ENCODE measurements at places on chromosomes 7 and 10.

DNA sequence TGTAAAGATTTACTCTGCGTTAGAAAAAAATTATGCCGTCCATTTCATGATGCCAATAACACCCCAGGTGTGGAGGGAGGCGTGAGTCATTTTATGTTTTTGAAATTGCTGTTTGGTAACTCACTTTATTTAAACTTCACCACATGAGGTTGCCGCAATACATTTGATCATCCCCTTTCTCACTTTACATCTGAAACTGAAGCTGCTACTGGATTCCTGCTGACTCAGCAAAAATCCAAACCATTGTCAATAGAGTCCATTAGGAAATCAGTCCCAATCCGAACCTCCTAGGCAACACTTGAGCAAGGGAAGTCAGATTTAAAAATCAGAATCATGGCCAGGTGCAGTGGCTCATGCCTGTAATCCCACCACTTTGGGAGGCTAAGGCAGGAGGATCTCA is 136.6 kb upstream of the SVIL start:
- no peak for DNase-seq

GRCh38 chr7:104550362-104550761 is 222.0 kb downstream of the LHFPL3 start:
- DNase-seq = no peak

DNA sequence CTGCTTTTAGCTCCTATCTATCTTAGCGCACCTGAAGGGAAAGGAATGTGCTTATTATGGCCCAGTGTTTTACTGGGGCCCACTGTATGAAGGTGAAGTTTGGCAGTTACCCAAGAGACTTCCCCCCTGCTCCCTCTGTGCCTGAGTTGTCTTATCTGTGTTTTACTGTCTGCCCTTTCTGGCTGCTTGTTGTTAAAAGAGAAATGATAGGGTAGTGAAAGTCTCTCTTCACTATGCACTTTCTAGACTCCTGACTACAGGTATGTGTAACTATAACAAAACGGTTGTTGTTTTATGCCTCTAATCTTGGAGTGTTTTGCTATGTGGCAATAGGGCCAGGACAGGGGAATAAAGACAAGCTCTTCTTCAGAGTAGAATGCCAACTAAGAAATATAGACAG is 326.9 kb downstream of the KIF20B start:
- DNase-seq = no peak

GRCh38 chr10:97827702-97828291 is 21.8 kb upstream of the GOLGA7B start:
- DNase-seq = no peak

DNA sequence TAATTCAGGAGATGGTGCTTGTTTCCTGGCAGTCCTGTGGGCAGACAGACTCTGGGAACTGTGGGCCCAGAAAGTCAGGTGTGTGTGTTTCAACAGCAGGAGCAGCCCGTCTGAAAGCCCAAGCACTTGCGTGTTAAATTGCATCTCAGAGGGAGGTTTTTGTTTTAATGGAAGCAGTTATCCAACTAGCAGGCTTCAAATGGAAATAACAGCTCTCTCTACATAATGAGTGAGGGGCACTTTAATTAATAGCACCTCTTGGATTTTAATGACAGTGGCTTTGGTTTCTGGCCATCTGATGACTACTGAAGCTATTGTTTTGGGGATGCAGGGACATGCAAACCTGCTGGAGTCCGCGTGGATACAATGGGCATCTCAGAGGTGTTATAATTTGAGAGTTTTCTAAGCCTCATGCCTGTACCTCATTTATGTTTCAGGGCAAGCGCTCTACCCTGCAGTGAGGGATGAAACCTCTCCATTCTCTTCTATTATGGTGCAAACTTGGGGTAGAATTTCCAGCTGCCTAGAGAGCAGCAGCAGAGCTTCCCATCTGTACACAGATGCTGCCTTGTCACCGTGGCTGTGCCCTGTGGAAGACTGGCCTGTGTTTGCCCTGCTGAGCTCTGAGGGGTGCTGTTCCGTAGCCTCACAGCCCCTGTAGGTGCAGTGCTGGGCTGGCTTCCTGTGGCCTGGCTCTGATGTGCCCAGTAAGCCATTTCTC is 206.6 kb upstream of the GPR26 start:
- no peak for DNase-seq

- DNase-seq = no peak
Measured at GRCh38 chr7:158378978-158379377, 208.6 kb downstream of the PTPRN2 start.
